Activated CD4-positive, alpha-beta T cell treated with anti-CD3 and anti-CD28 coated beads for 24 hours (primary cell): ENCODE measurements at places on chromosomes 3 and 15.

- DNase-seq: no peak
Measured at GRCh38 chr3:26312816-26313215, 309.8 kb upstream of the LRRC3B start.

DNA sequence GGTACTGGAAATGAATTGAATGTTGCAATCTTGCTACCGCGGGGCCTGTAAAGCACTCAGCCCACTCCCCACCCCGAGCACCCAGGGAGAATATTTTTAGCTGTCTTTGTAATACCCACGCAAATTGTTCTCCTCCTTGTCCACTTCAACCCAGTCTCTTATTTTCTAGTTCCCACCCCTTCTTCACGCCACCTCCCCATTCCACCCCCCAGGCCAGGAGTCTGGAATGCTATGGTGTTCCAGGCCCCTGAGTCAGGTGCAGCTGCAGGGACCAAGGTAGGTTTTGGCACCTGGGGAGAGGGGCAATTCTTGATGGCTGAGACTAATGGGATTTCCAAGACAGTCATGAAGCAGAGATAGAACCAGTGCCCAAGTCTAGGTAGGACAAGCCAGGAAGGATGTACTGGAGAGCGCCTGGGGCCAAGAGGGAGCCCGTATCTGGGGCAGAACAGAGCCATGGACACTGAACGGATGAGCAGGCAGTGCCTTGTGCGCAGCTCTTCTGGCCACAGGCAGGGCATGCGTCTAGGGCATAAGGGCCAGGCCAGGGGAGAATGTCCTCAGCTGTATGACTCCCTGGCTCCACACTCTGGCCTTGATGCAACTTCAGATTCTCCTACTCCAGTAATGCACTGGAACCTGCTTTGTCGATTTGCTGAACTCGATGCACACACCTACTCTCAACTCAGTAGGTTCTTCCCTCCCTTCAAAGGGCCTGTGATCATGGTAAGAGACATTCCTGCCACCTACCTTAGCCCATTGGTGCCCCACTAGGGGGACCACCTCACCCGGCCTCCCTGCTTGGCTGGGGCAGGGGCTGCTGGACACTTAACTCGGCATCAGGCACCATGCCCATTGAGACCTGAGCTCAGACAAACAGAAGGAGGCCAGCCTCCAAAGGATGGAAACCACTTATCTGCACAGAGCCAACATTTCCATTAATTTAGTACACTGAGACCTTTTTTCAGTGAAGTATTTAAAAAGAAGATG is 34.6 kb upstream of the MAGEF1 start:
- no peak for DNase-seq

GRCh38 chr3:113898892-113899291 is 48.9 kb upstream of the ZDHHC23 start:
- no peak for DNase-seq

DNA sequence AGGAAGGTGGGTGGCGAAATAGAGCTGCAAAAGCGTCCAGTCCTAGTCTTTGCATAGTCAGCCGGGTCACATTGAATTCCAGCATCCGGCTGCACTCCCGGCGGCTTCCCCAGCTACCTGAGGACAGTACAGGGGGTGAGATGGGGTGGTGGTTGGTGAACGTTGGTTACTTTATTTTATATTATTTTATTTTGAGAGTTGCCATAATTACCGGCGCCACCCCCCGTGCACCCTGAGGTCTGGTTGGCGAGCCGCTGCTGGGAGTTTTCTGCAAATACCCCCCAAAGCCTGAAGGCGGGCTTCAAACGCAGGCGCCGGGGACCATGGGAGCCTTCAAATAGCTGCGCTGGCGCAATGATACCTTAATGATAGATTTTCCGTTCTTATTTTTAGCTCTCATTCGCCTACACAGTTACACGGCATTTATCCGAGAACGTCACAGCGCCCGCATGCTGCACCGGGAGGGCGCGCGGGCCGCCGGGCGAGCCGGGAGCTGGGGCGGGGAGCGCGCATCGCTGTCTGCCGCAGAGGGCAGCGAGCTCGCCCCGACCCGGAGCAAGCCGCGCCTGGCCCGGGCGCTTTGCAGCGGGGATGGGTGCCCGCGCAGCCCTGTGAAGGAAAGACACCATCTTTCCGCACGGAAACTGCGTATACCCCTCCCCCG is 756 bp upstream of the RASGRF1 start:
- DNase-seq: no peak

DNA sequence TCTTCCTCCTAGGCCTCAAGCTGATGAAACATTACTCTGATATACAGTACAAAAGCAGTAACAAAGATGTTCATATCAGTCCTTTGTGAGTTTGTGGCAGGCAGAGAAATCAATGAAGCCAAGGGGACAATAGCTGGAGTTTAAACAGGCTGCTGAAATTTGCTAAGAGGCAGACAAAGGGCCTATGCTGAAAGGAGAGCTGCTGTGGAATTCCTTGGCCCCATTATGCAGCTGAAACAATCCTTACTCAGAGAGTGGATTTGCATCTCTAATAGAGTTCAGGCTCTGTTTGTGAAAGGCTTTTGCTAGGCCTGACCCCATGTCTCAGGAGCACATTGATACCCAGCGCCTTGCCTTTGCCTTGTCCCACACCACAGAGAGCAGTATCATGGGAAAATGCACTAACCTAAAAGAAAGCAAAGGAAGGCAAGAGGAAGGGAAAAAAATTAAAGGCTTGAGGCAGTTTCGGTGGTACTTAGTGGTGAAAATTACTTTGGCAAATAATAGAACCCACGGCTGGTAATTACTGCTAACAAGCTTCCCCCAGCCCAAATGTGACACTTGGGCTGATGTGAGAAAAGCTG is 195.0 kb upstream of the EPHA3 start:
- no peak for DNase-seq

DNA sequence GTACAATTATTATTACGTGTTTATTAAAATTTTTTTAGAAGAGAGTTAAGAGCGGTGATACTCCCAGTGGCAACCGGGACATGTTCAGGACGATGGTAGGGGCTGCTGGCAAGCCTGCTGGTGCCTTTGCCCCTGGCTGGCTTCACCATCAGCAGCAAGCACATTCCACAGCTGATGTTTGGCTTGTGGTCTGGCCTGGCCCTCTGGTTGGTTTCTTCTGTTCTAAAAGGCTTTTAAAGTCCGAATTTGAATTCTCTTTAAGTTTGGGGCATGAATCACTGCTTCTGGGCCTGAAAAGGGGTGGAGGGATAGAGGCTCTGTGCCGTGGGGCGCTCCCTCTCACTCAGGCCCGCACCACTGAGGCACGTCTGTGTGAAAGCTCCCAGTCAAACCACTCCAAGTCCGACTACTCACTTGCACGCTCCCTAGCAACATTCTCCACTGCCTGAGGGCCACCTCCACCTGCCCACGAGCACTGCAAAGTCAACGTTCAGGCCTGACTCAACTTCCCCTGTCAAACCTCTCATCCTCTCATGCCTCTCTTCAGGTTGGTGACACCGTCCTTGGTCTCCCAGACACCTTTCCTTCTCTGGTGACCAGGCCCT is 10.1 kb downstream of the ITGA11 start:
- no peak for DNase-seq

- no peak for DNase-seq
Measured at GRCh38 chr3:158249183-158249582, 139.3 kb downstream of the RSRC1 start.

DNA sequence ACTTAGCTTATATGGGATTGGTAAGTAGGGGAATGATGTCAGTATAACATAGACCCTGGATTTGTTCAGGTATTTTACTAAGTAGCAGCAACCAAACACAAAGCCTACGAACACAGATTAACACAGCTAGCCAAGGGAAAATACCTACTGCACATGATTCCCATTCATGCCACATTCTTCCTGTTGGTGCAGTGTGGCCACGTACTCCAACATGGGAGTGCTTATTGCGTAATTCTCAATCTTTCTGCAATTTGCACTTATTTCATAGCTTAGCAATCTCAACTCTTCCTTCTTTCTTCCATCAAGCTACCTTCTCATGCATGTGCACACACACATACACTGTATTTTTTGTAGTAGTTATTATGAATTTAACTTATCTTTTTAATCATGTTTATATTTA is 186.8 kb downstream of the IL5RA start:
- no peak for DNase-seq

DNA sequence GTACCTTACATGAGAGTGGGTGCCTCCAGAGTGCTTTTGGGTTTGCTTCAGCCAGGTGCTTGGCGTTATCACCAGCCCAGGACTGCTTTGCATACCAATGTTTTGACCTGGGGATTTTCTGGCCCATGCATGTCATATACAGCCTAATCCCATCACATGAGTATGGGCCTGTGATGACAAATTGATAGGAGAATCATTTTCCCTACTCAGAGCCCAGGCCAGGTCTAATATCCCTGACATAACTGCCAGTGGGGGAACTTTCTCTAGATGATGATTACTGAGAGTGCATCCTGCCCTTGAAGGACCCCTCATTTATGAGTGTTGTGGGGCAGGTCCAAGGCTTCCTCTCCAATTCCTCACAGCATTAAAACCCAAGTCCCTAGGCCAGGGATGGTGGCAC is 197.5 kb upstream of the LYSMD4 start:
- no peak for DNase-seq

DNA sequence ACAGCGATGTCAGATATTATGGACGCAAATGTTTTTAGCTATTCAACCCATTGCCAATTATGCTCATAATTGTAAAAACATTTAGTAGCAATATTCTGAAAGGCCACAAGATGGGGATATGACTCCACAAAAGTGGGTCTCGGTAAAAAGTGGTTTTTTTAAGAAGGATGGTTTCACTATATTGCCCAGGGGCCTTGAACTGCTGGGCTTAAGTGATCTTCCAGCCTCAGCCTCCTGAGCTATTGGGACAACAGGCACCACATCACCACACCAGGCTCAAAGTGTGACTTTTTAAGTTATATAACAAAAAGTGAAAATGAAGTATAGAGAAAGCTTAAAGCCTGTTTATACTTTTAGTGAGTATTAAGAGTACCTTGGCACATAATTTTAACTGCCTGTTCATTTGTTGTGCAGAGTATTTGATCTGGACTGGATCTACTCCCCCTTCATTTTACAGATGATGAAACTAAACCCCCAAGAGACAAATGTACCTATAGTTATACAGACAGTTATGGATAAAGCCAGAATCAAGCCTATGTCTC is 9.4 kb downstream of the NAA50 start:
- peak; percentile 13 for DNase-seq
